ENCODE measurements at places on chromosomes 5 and 9.

DNA sequence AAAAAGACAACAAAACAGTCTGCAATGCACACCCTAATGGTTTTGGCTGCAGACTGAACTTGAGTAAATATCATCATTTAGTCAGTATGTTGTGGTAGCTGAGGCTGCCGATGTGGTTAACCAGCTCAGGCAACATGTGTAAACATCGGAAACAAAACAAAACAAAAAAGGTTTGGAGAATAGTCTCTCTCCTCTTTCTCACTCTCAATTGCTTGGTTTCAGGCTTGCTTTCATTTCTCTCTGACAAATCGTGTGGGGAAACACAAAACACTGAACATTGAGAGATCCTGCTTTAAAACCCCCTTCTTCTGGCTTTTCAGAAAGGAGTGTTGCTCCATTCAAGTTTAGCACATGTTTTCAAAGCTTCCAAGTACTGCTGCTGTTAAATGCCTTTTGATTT is 453.3 kb downstream of the BNC2 start:
- no peak for DNase-seq

DNA sequence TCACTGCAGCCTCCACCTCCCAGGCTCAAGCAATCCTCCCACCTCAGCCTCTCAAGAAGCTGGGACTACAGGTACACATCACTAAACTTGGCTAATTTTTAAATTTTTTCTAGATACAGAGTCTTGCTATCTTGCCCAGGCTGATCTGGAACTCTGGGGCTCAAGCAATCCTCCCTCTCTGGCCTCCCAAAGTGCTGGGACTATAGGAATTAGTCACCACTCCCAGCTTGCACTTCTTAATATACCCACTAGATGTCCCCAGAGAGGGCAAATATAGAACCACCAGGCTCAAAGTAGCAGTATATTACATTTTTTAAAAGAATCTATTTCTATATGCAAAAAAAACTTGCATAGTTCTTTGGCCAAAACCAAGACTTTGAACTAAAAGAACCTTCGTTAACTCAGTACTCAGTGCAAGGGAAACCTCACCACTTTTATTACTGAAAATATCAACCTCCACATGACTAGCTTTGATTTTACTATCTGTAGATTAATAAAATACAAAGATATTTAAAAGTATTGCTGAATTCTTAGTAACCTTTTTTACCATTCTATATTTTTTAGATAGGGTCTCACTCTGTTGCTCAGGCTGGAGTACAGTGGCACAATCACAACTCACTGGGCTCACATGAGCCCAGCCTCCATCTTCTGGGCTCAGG is 25.8 kb upstream of the HSD17B3 start:
- DNase-seq: peak; percentile 8

DNA sequence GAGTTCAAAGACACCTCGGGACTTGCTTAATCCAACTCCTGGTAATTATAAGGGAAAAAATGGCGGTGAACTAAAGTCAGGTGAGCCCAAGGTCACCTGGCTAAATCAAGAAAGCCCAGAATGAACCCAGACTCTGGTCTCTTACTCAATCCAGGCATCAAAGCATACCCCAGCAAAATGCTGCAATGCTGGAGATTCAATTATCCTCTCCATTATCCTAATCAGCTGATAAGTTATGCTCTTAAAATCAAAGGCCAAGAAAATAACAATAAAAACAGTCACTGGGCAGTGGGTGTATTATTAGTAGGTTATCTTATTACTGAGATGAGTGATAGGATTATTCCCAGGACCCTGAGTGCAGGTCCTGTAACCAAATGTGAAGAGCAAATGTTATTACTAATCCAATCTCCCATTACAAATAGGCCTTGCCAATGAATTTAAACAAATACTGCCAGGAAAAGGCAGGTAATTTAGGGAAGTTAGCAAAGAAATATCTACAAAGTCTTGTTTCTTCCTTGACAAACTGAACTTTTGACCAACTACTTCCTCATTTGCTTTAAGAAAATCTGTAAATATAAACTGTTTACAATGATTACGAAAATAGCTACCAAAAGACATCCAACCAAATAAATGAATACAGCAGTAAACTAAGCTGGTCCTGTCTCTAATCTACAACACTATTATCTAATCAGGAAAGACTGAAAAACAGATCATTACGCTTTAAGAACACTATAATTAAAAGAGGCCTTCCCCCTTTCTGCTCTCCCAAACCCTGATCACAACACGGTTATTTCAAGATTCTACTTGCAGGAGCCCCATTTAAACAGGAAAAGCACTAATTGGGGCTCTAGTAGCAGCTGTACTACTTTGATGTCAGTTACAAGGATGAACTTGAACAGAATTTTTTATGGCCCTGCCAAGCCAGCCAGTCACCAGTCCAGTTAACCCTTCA is 103.2 kb downstream of the MED27 start:
- DNase-seq: no peak

DNA sequence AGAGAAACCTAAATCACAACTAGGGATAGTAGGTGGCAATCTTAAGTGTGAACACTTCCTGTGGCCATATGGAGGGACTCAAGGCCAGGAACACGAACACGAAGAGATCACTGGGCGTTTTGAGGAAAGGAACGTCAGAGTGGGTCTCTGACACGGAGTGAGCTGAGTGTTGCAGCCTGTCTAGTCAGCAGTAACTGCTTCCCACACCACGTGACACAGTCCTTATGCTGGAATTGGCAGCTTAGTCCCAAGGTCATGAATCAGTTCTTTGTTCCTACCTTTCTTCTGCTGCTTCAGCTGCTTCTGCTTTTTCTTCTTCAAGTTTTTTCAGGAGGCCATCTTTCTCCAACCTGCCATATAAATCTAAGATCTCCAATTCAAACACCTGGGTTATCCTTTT is 18.2 kb downstream of the SPACA9 start:
- no peak for DNase-seq

- no peak for DNase-seq
Observed at GRCh38 chr9:91865041-91865440, 85.0 kb downstream of the ROR2 start.

DNA sequence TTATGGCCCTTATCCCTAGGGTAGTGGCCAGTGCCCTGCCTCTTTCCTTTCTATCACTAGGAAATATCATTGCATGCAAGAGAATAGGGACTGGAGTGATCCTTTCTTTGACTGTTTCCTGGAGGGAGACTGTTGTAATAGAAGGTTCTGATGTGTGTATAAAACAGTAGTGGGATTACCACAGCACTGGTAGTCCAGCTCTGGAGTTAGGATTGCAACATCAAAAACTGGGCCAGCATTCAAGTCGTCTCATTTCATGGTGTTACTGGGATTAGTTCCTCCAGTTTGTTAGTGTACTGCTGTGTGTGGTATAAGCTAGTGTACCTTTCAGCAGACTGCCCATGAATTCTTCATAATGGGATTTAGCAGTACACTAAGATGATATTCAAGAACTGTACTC is 45.8 kb downstream of the KIAA1958 start:
- DNase-seq: no peak

DNA sequence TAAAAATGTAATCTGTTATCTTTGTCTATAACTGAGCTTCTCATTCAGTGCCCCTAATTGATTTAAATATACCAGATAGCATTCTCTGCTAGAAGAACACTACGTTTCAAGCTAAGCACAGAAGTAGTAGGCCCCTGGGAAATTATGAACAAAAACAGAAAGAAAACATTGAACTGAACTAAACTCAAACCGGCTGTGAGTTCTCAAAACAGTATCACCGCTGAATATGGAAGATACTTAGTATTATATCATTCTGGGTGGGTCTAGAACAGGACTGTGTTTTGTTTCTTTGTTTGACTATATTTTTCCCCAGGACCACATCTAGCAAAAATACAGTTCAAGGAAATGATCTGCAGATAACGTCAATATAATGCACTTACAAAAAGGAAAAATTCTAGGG is 95.1 kb upstream of the HMHB1 start:
- DNase-seq: no peak

DNA sequence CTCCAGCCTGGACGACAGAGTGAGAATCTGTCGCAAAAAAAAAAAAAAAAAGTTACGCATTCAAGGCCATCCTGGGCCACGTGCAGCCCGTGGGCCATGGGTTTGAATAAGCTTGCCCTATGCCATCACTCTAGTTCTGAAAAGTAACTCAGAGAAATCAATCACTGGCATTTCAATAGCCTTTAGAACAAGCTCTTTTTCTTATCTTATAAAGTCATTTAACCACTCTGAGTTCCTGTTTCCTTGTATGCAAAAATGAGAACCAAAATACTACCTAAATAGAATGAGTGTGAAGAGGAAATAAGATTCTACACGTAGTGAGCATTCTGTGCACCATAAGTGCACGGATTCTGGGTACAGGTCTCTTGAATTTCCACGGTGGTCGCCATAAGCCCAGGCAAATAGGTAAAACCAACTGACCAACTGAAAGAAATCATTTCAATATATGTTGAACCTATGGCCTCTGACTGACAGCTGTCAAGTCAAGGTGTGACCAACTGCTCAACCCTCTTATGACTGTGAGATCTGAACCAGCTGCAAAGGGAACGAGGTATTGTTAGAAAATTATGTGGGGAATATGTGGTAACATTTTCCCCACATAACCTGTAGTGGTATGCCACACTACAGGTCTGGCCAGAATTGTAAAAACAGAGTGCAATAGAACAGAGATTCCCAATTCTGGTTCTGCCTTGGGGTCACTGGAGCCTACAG is 143.9 kb upstream of the LHFPL2 start:
- DNase-seq: no peak

GRCh38 chr9:14349146-14349446 is 35.2 kb upstream of the NFIB start:
- no peak for DNase-seq

- DNase-seq: no peak
Observed at GRCh38 chr5:129410488-129410887, 49.6 kb upstream of the ADAMTS19 start.

DNA sequence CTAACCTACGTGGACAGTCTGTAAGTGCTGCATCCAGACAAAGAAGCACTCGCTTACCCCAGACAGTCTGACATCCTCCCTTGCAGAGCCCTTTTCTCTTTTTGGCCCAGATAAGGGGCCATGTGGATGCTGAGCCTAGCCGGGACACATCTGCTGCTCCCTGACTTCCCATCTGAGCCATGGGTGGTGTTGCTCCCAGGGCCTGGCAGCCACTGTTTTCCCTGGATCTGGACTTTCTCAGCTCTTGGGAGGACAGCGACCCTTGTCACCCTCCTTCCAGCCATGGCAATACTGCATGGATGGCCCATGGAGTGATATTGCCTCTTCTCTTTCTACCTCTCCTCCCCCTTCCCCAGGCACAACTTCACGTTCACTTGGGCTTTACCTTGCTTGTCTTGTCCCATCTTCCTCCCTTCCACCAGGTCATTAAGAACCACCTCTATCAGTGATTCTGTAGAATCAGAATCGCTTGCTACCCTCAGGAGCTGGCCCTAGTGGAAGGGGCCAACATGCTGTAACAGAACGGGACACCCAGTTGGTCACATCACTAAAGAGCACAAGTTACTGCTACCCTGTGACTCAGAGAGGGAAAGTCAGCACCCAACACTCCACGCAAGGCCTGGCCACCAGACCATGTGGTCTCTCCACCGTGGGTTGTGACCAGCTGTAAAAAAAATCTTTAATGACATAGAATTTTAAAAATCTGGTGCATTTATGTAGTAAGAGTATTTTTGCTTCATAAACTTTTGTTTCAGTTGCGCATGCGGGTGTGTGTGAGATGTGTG is 4.4 kb downstream of the NEURL1B start:
- DNase-seq: no peak

DNA sequence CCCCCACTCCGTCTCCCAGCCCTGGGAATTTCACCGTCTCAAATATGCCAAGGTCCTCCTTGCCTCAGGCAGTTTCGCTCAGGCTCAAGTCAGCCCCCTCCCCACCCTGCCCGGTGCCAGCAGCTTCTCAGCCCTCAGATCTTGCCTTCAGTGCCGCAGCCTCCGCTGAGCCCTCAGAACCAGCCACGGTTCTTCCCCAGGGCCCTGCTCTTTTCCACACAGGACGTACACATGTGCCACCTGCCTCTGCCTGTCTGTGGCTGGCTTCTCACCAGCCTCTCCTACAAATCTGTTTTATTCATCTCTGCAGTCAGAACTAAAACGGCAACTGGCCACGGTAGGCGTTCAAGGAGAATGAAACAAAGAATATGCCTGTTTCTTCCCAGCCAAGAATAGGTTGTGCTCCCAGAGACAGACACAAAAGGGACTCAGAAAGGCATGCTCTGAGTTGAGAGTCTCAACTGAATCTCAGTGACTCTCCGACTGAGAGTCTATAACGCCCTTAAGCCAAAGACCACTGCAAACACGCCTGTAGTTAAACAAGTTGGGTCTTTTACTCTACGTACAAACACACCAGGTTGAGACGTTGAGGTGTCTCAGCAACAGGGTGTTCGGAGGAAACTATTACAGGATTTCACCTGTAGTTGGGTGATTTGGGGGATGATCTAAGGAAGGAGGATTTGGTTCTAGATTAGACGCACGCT is 10.6 kb upstream of the GRIN1 start:
- DNase-seq: no peak

GRCh38 chr9:106287091-106287631 is 575.8 kb upstream of the ZNF462 start:
- no peak for DNase-seq

DNA sequence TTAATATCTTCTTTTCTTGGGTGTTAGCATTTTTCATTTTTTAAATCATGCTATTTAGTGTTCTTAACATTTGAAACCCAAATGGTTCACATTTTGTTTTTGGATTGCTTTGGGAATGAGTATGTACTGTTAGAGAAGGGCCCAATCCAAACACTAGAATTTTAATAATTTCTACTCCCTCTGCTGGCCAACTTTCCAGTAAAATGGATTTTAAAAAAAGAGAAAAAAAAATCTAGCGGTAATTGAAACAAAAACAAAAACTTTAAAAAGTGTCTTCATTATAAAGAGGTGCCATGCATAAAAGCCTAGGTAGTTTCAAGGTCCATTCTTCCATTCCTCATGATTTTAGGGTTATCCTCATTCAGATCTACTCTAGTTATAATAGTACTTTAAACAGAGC is 32.1 kb upstream of the RICTOR start:
- no peak for DNase-seq

DNA sequence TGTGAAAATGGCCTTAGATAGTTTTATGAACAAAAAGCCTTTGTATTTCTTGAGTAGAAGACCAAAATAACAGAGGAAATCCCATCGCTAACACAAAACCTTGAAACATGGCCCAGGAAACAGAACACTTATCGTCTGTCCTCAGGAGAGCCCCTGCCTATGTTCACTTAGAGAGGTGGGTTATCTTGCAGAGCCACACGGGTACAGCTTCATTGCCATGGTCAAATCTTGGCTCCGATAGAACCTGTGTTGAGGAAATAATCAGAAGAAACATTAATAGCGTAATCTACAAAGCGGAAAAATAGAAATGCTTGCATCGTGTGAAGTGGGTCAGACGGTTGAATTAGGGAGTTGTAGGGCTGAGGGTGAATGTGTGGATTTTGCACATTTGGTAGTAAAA is 216.1 kb downstream of the MAST4 start:
- no peak for DNase-seq

GRCh38 chr9:16119261-16120230 is 566.7 kb downstream of the CCDC171 start:
- no peak for DNase-seq

GRCh38 chr9:127586537-127586936 is 25.5 kb upstream of the STXBP1 start:
- no peak for DNase-seq

Data from stimulated activated CD4-positive, alpha-beta T cell treated with anti-CD3 and anti-CD28 coated beads, Interleukin-1b, Interleukin-23, amount 100 ng/mL, for 1 hour (primary cell).